ENCODE measurements at places on chromosomes 11 and 22. TPM values are rescaled to one million over a fixed set of nuclear protein-coding genes. Genes with fewer than 3 reads are reported as not detected.

DNA sequence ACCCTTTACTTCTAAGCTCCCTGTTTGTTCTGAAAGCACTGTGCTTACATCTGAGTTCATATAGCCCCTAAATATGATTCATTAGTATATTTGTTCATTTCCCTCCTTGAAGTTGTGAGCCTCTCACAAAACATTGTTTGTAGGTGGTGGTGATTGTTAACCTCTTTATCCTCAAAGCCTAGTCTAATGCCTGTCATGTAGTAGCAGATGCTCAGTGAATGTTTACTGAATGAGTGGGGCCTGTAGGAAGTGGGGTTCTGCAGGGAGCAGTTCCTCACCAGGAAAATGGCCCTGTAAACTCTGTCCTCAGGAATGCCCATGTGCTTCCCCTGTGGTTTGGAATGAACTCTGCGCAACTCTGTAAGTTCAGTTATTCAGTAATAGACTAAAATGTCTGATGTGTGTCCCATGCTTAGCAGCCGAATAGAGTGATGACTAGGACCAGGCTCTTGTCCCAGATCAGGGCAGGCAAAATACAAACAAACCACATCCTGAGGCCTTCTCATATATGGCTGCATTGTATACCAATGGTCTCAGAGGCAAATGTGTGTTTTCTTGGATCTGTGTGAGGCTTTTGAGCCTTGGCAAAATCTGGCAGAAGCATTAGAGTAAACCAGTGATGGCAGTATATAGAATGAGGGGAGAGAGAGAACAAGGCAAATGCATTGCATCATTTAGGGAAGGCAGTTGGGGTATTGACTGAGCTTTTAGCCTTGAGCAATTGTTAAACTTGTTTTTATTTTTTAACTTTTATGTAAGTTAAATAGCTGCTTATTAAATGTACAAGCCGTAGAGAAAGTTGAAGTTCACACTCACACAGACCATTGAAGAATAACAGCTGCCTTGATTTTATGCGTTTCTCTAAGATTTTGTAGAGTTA is 91.4 kb upstream of the BIRC3 start:
- ATAC-seq: no peak

Gene POTEH
- total RNA-seq: not detected

Gene PACSIN3
- total RNA-seq: 62.9 TPM

GRCh38 chr11:77067861-77068443 is 1.2 kb downstream of the CAPN5 start:
- ATAC-seq: no peak

DNA sequence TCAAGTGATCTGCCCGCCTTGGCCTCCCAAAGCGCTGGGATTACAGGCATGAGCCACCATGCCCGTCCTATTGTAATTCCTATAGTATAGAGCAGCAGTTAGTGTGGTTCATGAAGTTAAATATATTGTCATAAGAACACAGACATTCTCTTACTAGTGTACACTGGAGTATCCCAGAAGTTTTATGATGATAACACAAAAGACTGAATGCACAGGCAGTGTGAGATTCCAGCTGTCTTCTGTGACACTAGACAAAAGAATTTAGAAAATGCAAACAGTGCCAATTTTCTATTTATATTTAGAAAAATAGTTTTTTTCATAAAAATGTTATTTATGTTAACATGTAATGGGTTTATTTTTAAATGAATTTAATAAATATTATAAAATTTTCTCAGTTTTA is 39.4 kb upstream of the RBX1 start:
- no peak for ATAC-seq

Gene CASP5
- total RNA-seq: 0.67 TPM

- no peak for ATAC-seq
Measured at GRCh38 chr11:35414311-35414710, 5.0 kb downstream of the SLC1A2 start.

Gene TRAPPC4
- total RNA-seq: 54.5 TPM

- no peak for ATAC-seq
Measured at GRCh38 chr11:69813839-69814238, 5.4 kb downstream of the FGF3 start.

DNA sequence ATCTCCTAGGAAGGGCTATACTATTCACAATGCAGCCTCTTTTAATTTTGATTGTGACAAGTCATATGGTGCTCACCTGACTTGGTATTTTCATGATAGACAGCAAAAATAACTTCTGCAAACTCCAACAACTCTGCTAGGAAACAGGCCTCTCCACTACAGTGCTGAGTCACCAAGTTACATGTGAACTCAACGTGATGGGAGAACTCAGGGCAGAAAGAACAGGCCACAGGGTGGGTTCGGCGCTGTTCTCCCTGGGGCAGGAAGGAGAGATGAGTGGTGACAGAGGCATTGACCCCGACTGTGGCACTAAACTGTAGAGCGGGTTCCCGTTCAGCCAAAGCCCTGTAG is 76.6 kb upstream of the UCP3 start:
- no peak for ATAC-seq

- ATAC-seq: peak; percentile 92
Measured at GRCh38 chr11:36149538-36150242, 139.5 kb downstream of the COMMD9 start.

DNA sequence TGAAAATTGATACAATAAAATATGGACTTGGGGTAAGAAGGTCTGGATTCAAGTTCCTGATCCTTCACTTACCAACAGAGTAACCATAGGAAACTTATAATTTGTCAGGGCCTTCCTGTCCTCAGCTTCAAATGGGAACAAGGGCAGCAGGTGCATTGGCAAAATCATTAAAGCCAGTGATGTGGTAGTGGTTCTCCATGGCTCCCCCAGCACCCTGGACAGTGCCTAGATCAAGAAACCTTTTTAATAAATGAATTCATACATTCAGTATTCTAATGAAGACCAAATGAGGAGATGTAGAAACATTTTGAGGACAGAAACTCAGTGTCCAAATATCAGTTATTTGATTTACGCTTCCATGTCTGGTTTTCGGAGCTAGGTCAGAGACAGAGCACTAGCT is 51.1 kb downstream of the SPATA19 start:
- ATAC-seq: no peak

GRCh38 chr11:74520316-74520715 is 26.8 kb upstream of the LIPT2 start:
- no peak for ATAC-seq

- ATAC-seq: no peak
Measured at GRCh38 chr11:1302041-1302460, 7.4 kb downstream of the TOLLIP start.

GRCh38 chr11:76798202-76798581 is 15.0 kb downstream of the TSKU start:
- ATAC-seq: no peak

DNA sequence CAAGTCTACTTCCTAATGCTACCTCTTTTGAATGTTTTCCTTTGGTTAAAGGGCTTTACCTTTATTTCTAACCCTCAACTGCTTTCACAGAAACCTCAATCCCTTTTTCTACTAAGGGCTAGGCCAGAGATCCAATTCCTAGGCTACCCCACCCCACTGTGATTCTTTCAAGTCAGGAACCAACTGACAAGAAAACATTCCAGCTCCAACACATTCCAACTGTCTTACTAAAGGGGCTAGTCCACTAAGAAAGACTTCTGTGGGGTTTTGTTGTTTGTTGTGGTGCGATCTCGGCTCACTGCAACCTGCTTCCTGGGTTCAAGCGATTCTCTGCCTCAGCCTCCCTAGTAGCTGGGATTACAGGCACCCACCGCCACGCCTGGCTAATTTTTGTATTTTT is 151.3 kb downstream of the APOL5 start:
- no peak for ATAC-seq

DNA sequence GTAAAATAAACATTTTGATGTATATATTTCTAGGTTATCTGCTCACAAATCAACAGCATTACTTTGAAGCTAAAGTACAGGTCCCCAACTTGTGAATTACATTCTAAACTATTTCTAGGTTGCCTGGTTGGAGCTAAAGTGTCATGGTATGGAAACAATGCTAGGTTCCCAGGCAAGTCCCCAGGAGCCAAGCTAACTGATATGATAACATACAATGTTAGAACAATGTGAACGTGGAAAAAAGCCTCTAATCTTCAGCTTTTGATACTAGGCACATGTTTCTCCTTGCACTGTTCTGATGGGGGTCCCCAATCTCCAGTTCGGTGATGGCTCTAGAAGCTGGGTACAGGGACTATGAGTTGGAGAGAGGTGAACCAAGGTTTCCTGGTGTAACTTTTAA is 109.8 kb downstream of the ARL14EP start:
- ATAC-seq: no peak

GRCh38 chr22:41308544-41308947 is 7.2 kb downstream of the ZC3H7B start:
- ATAC-seq: peak; percentile 77

GRCh38 chr22:28075358-28075981 is 156.4 kb upstream of the PITPNB start:
- ATAC-seq: peak; percentile 60

- no peak for ATAC-seq
Measured at GRCh38 chr11:986270-986951, 50.1 kb downstream of the MUC6 start.

Gene XKR3
- total RNA-seq: not detected

Gene NCR3LG1
- total RNA-seq: 4.7 TPM

- peak; percentile 60 for ATAC-seq
Measured at GRCh38 chr11:61297746-61298145, 2.6 kb upstream of the VWCE start.

DNA sequence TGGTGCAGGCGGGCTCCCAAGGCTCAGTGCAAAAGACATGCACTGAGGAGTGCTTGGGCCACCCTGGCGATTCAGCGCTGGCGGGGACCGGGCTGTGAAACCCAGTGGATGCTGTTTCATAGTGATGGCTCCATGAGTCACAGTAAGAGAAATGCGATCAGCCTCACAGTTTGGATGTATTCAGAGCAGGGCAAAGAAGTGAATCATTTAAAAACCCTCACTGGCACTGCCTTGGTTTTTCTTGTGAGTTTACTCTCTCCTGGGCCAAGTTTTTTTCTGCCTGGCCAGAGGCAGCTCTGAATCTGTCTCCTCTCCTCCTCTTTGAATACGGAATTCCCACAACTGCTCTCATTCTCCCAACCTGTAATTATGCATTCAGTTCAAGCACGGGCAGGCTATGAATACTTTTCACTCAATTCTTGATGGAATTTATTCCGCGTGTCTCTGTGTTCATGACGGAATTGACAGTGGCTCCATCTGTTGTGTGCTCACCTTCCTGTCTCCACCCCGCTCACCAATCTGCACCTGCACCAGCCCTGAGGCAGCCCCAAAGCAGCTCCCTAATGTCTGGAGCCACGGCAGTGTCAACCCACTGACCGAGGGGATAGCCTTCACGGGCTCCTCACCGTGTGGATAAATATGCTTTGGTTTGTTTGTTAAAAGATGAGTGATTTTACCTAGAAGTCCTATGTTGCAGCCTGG is 14.9 kb downstream of the ADAMTS8 start:
- peak; percentile 58 for ATAC-seq

DNA sequence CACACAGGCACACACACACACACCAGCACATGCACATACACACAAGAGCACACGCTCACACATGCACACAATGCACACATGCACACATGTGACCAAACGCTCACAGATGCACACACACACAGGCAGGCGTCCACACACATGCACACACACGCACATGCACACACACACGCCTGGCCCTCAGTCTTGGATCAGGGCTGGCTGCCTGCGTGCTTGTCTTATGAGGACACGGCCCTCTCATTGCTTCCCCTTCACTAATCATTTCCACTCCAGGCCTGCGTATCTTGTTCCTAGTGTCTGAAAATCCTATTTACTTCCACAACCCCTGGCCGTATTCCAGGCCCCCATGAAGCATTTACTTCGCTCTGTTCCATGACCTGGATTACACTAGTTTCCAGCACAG is 740.5 kb downstream of the BRD1 start:
- ATAC-seq: no peak

- no peak for ATAC-seq
Measured at GRCh38 chr11:98155696-98156095, 865.1 kb upstream of the CNTN5 start.

DNA sequence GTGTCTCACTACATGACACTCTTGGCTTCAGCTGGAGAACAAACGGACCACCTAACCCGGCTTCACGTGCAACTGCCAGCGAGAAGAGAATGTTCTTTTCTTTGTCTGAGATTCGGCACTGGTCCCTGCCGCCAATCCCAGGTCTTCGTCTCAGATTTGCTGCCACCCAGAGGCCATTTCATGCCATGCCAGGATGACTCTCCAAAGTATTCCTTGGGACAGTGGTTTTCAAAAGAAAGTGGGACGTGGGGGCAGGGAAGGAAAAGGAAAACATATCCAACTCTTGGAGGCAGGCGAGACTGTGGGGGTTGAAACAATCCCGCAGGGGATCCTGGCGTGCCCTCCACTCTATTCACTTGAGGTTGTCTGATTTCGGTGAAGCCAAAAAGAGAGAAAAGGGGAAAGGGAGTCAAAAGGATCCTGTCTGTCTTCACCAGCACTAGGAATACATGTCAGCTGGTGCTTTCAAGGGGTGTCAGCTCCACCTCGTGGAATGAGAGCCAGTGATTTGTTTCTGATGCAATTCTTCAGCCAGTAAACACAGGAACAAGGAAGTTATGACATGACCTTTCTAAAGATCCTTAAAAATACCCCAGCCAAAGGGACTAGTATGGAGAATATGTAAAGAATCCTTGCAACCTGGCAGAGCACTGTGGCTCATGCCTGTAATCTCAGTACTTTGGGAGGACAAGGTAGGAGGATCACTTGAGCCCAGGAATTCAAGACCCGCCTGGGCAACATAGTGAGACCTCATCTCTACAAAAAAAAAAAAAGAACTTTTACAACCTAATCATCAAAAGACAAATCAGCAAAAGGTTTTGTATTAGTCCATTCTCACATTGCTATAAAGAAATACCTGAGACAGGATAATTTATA is 41.0 kb upstream of the APLNR start:
- ATAC-seq: peak; percentile 87

- ATAC-seq: peak; percentile 83
Measured at GRCh38 chr22:35589071-35589755, 27.9 kb downstream of the MB start.

GRCh38 chr11:57155400-57155799 is 26.4 kb upstream of the LRRC55 start:
- ATAC-seq: no peak

DNA sequence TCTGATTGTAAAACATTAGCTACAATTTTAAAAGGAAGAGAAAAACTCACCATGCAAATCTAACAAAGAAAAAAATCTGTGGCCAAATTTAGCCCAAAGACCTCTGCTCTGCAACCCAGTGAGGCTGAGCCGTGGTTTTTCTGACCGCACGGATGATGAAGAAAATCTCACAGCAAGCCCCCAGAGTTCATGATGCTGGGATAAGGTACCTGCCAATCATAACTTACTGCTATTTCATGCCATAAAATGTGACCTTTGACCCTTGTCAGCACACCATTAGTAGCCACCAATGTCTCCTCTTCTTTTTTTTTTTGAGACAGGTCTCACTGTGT is 11.1 kb downstream of the CERK start:
- no peak for ATAC-seq

Gene FBLN1
- total RNA-seq: 597 TPM

Gene APOBEC3H
- total RNA-seq: not detected

- peak; percentile 41 for ATAC-seq
Measured at GRCh38 chr11:13924801-13925327, 37.7 kb upstream of the SPON1 start.

GRCh38 chr22:46007848-46008261 is 30.9 kb upstream of the WNT7B start:
- ATAC-seq: peak; percentile 83

Gene APOA4
- not detected for total RNA-seq

- ATAC-seq: no peak
Measured at GRCh38 chr11:120030411-120030810, 107.5 kb downstream of the TRIM29 start.

- ATAC-seq: no peak
Measured at GRCh38 chr11:79129702-79130101, 311.1 kb downstream of the TENM4 start.

- ATAC-seq: no peak
Measured at GRCh38 chr22:37896181-37896592, 9.9 kb upstream of the MICALL1 start.

- ATAC-seq: no peak
Measured at GRCh38 chr11:111308140-111308539, 9.8 kb downstream of the POU2AF3 start.
